Substantia nigra (tissue), 51 donors: ENCODE measurements at places on chromosomes 2 and 18.

GRCh38 chr2:239368321-239368720, 32.5 kb downstream of the HDAC4 start:
- DNase-seq = no peak

DNA sequence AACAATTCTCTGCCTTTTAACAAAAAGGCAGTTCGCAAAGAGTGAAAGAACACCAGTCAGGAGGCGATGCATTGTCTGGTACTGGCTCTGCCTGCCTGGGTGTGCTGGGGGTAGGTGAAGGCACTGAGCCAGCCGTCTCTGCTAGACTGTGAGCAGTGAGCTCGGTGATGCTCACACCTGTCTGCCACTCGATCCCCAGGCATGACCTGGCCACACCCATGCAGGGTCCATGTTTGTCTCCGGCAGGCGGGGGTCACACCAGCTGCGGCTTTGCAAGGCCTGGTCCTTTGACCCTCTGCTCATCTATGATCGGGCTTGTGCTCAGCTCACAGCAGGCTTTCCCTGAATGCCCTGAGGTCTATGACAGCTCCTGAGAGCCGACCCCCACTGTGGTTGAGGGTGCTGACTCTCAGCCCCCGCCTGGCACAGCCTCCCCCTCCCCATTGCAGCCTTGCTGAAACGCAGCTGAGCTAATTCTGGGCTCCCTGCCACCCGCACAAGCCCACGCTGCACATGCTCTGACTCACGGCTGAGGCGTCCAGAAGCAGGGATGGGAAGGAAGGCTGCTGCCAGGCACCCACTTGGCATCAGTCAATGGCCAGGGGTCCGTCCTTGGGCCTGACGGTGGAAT, 23.7 kb downstream of the CRACDL start:
- no peak for DNase-seq

- DNase-seq = no peak
These were observed 19.1 kb downstream of the MSH2 start for GRCh38 chr2:47422016-47422415.

- no peak for DNase-seq
These were observed 113.7 kb downstream of the B3GNT2 start for GRCh38 chr2:62309465-62310091.
